B cell (primary cell): ENCODE measurements at places on chromosomes 7 and 10. TPM values are rescaled to one million over a fixed set of nuclear protein-coding genes. Genes with fewer than 3 reads are reported as not detected.
A peak's percentile ranks its signal among the peaks of the same experiment; 100 is the strongest.

HOXA1 gene
- total RNA-seq, result 0.37 and 0.87 TPM in 2 replicates

RHBDD2 gene
- total RNA-seq, result 31.6 and 34.1 TPM in 2 replicates

PSD gene
- 0.81 and 1.6 TPM in 2 replicates for total RNA-seq

PROSER2 gene
- total RNA-seq, result 0.07 TPM in 1 of 2 replicates, not detected in the other

MPP7 gene
- total RNA-seq, result 13.1 and 13.6 TPM in 2 replicates

SH2D4B gene
- total RNA-seq, result 0.12 and 0.22 TPM in 2 replicates

CYP3A7 gene
- total RNA-seq, result not detected in 2 replicates

CTTNBP2 gene
- total RNA-seq, result 0.27 TPM in 2 replicates

PTPN12 gene
- total RNA-seq, result 65.4 and 78.8 TPM in 2 replicates

ADAMTS14 gene
- total RNA-seq, result not detected in 2 replicates

KCP gene
- 3.8 and 3.9 TPM in 2 replicates for total RNA-seq

NODAL gene
- not detected in 2 replicates for total RNA-seq

DNA sequence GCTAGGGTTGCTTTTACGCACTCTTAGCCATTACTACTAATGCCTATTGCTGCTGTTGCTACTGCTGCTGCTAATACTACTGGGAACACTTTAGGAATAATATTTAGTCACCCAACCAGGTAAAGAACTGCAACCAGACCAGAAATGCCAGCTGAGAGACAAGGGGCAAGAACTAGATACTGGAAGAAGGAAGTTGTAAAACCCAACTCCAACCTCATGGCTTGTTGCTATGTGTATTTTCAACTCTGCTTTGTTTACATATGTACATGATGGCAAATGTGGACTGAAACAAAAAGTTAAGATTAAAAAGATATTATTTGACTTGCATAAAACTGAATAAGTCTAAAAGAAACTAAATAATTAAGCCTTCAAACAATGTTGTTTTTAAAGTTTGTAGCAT, 177.7 kb downstream of the GNAT3 start:
- no peak for DNase-seq

- DNase-seq, result no peak
Observed at GRCh38 chr7:78635026-78635793, 818.3 kb downstream of the MAGI2 start.

DNA sequence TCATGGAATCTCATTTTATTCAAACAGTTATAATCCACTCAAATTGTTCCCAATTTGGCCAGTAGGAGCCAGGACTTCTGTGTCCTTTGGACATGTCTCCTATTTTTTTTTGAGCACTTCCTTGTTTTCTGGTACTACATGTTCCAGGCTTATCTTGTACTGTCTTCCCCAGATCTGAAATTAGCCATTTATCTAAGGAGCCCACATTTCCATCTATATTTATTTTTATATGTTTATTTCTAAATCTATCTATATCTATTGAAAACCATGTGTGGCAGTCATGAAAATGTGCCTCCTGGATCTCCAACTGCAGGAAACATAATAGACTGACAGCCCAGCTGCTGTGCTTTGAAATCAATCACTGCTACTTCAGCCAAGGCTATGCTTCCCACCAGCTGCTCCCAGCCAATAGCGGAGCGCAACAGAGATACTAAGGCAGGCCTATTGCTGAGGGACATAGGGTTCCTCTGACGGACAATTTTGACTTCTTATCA, 147.1 kb downstream of the LRRC4 start:
- no peak for DNase-seq

DNA sequence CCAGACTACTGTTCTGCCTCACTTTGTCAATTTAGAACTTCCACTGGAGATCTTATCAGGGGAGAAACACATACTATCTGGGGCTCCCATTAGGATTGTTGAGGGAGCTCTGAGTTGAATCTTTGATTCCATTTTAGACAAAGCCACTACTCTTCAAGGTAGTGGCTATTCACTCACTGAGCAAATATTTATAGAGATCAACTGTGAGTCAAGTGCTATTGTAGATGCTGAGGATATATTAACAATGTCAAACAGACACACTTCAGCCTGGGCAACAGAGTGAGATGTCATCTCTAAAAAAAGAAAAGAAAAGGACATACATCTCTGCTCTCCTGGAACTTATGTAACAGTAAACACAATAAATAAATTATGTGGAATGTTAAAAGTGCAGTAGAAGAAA, 315.3 kb downstream of the PTEN start:
- no peak for DNase-seq

GRCh38 chr7:29194594-29195427, at the start of gene CHN2:
CHN2 (plus strand) TSS chr7:29194775.
- peak; percentile 50 for DNase-seq

- no peak for DNase-seq
Observed at GRCh38 chr10:33681595-33681994, 347.1 kb upstream of the NRP1 start.

DNA sequence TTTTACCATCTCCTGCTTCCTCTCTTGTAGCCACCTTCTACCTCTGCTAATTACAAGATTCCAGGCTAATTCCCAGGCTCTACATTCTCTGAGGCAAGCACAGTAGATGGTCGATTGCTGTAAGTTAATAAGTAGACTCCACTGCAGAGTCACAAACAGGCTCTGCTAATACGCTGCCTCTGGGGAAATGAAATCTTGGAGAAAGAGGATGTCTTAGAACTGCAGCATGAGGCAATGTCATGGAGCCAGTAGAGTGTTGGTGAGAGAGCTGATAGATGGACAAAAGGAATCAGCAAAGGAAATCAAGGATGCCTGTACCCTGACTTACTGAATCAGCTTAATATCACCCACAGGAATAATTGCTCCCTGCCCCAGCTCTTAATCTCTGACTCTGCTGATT, 1260.3 kb downstream of the XPNPEP1 start:
- DNase-seq, result no peak

GRCh38 chr10:58384544-58384998, 639 bp upstream of the TFAM start:
- DNase-seq, result no peak

DNA sequence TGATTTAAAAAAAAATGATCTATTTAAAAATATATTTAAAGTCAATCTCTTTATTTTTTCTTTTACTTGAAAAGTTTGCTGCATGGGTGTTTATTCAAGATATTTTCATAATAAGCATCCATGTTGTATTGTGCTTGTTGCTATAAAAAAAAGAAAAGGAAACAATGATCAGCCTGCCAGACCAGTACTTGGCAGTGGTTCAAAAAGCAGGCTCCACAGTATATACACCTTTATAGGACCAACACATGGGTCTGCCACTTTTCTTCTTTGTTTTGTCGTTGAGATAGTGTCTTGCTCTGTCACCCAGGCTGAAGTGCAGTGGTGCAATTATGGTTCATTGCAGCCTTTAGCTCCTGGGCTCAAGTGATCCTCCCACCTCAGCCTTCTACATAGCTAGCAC, 228.0 kb downstream of the TWIST1 start:
- no peak for DNase-seq

- no peak for DNase-seq
Observed at GRCh38 chr7:91079487-91079886, 184.7 kb upstream of the FZD1 start.

DNA sequence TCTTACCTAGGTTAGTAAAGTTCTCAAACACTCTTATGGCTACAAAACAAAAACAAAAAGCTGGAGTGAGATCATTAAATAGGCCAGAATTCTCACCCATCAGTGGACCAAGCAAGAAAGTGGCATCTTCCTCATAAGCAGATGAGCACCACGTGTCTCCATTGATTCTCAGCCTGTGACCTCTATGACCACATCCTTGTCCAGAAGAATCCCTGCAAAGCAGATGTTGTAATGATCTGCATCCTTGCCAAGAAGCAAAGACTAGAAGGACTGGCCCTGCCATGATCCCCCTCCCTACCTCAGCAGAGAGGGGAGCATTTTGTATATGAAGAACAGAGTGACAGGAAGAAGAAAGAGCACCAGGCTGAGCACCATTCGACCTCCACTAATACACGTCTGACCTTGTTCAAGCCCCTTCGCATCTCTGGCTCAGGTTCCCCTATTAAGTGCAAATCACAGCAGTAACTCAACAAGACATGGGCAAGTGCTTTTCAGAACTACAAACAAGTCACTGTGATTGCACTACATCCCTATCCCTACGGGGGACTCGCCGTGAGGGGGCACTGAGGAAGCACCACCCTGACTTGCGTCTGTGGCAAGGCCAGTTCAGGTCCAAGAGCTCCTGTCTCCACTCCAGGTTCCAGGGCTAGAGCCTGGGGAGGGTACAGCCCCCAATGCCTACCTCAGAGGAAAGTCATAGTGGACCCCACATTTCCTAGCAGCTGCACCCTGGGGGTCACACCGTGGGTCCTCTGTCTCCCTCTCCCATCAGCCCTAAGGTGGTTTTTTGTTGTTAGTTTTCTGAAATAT, 22.2 kb upstream of the RASSF4 start:
- DNase-seq, result no peak

- peak; percentile 83 for DNase-seq
Observed at GRCh38 chr10:103685880-103686669, 169.3 kb downstream of the SH3PXD2A start.

GRCh38 chr10:112783351-112784021, 166.6 kb upstream of the TCF7L2 start:
- DNase-seq, result no peak

DNA sequence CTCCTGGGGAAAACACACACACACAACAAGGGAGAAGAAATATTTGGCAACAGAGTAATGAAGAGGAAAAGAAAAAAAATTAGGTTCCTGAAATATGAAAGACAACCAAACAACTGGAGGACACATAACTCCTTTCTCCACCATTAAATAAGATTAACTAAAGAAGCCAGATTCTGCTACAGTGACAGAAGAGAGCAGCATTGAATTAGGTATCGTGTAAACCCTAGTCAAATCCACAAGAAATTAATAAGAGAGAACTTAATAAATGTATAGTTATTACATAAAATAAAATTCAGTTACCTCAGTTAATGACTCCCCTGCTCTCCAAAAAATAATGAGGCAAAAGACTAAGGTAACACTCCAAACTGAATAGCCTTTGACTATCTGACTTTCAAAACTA, 306.7 kb downstream of the CRPPA start:
- DNase-seq, result no peak

- DNase-seq, result no peak
Observed at GRCh38 chr7:27423290-27423689, 180.7 kb downstream of the EVX1 start.

- DNase-seq, result no peak
Observed at GRCh38 chr7:27608776-27609495, 53.7 kb downstream of the HIBADH start.

- no peak for DNase-seq
Observed at GRCh38 chr7:149289856-149290255, 27.9 kb downstream of the ZNF783 start.

DNA sequence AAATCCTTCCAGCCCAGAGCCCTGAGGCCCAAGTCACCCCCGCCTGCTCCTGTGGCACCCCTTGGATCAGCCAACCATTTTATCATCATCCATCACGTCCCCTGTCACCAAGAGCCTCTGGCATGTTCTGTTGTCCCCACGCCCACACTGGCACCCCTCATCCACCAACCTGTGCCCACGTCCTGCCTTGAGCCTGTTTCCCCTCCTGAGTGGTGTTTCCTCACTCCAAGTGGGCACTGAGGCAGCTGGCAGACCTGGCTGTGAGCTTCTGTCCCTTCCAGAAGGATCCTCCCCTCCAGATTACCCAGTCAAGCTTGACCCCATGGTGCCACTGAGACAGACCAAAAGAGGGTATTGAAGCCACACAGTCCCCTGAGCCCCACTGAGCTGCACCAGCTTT, 71.4 kb upstream of the ANTXRL start:
- no peak for DNase-seq

DNA sequence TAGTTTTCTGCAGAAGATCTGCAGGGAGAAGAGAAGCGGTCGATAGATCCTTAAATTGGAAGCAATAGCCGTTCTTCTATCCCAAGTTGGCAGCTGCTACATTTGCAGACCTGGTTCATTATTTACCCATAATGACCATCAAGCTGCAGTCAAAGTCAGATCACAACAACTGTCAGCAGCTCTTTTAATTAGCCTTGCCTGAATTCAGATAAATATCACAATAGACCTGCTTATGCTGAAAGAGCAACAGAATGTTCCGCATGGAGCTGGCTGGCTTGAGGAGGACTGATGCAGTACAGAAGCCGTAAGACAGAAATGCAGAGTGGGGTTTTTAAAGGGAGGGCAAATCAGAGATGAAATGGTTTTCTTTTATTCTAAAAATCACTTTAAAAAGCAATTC, 109.4 kb downstream of the HIBADH start:
- DNase-seq, result no peak

GRCh38 chr10:114720685-114721278, 62.7 kb upstream of the ABLIM1 start:
- no peak for DNase-seq

DNA sequence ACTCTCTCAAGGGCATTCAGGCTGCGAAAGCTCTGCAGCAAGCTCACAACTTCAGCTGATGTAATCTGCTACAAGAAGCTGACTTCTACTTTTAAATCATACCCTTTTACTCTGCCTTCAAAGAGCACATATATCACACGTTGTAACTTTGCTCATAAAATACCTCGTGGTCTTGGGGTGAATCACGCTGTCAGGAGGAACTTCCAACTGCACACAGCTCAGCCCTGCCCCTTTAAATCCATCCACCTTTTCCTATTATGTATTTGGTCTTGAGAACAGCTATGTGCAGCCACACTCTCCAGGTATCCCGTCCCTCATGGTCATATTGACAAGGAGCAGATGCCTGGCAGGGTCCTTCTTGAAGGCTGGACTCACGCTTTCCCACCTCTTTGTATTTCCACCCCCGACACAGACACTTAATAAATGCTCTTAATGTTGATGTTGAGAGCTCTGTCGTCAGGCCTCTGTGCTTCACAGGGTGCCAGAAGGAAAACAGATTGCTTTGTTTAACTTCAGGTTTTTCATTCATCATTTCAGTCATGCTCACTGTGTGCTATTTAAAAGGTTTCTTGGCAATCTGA, 47.6 kb downstream of the ICA1 start:
- DNase-seq, result no peak

- no peak for DNase-seq
Observed at GRCh38 chr7:7014827-7015595, 167.3 kb upstream of the C1GALT1 start.

DNA sequence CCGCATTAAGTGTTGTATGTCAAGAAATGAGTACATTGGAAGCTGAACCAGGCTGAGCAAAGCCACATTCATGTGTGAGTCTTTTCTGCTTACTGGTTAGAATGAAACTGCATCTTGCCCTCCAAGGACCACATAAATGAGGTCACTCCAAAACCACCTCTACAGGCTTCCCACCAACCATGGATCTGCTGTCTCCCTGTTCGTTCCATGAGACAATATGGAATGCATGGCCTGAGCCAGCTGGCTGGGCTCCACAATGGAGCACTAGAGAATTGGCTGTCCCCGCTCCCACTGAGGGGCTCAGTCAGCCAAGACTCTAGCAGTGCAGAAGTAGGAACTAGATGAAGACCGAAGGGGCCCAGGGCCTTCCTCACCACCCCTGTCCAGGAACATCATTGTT, 120.8 kb downstream of the TNS3 start:
- DNase-seq, result no peak
